Pulmonary artery endothelial cell (primary cell): ENCODE measurements at places on chromosomes 6 and 20. TPM values are rescaled to one million over a fixed set of nuclear protein-coding genes. Genes with fewer than 3 reads are reported as not detected.
A peak's percentile ranks its signal among the peaks of the same experiment; 100 is the strongest.

The RSPO3 gene
- 0.67 and 2.8 TPM in 2 replicates for total RNA-seq

DNA sequence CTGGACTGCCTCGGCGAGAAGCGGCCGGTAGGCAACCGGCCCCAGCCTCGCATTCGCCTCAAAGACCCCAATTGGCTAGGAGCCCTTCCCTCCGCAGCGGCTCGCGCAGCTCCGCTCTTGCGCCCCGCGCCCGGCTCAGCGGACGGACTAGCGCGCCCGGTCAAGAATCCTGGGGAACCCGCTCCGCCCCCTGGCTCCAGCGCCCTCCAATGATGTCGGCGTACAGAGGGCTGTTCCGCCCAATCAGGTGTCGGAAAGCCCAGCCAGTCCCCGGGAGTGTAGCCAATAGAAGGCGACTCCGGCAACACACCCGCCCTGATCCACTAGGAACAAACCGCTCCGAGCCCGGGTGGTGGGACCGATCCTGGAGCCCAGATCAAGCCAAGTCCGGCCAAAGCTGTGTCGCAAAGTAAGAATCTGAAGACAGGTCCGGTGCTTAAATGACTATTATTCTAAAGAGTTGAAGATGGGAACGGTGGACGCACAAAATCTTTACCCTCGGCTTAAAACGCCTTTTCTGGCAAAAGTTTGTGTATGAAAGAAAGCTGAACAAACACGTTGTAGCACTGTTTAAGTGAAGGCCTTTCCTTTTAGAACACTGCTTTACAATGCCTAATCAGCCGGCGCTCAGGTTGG is 132.2 kb downstream of the OGFRL1 start:
- peak; percentile 92 for DNase-seq

- no peak for DNase-seq
Measured at GRCh38 chr6:112221561-112221960, 32.8 kb downstream of the LAMA4 start.

The GJA1 gene
- total RNA-seq, result 313 and 605 TPM in 2 replicates

DNA sequence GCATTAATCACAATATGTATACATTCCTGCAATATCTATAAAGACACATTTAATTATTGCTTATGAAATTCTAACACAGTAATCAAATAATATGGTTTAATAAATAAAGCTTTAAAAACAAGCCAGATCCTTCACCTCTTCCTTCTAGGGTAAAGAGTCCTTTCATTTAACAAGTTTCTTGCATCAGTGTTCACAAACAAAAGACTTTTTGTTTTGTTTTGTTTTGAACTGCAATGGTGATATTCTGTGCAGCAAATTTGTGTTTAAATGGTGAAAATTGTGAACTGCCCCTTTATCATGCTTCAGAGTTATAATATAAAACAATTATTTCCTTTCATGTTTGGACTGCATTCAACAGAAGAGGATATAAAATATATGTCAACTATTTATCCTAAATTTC is 177.3 kb downstream of the EPHA7 start:
- DNase-seq, result no peak

DNA sequence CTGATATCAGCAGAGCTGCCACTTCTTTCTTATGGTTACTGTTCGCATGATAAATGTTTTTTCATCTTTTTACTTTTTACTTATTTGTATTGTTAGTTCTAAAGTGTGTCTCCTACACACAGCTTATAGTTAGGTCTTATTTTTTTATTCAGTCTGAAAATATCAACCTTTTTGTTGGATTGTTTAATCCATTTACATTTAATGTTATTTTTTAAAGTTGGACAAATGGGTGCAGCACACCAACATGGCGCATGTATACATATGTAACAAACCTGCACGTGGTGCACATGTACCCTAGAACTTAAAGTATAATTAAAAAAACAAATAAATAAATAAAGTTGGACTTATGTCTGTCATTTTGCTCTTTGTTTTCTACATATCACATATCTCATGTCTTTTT is 40.3 kb upstream of the FOXC1 start:
- DNase-seq, result no peak

GRCh38 chr6:70700922-70701876 is 33.5 kb downstream of the SMAP1 start:
- no peak for DNase-seq

DNA sequence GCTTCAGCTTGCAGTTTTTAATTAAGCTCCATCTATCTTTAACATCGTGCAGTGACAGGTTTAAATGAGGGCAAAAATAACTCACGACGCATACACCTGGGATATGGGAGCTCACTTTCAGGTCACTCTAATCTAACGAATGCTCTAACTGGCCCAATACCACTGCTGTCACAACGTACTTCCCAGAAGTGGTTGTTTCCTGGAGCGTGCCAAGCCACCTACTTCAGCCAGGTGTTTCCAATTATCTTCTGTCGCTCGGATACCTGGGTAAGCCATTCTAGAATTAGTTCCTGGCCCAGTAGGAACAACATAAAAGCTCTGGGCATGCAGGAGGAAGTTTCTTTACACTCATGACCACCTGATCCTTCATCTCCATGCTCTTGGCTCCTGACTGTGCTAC is 147.4 kb downstream of the FOXC1 start:
- DNase-seq, result no peak

DNA sequence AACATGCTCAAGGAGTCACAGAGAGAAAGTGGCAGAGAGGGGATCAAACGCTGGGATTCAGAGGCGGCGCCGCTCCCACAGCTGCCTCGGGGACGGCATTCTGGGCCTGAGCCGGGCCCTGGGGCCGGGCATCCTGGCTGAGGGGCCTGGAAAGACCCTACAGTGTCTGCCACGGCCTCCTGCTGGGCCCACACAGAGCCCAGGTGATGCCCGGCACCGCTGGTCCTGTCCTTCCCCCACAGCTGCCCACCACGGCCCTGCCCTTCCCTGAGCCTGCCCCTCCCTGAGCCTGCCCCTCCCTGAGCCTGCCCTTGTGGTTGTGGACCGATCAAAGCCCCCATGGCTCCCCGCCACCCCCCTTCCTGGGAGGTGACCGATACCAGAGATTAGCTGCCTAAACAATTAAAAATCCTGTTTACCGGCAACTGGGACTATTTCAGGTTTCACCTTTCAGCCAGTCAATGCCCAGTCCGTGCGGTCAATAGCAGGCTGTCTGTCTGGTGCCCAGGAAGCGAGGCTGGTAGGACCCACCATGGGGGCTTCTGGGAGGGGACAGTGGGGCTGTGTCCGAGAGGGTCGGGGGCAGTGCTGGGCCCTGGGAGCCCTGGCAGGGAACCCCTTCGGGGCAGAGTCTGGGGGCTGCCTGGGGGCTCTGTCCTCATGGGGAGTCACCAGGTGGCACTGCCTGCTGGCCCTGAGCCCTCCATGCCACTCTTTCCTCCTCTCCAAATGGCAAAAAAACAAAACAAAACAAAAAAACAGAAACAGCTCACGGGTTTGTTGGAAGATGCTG is 55.4 kb upstream of the GATA5 start:
- no peak for DNase-seq

DNA sequence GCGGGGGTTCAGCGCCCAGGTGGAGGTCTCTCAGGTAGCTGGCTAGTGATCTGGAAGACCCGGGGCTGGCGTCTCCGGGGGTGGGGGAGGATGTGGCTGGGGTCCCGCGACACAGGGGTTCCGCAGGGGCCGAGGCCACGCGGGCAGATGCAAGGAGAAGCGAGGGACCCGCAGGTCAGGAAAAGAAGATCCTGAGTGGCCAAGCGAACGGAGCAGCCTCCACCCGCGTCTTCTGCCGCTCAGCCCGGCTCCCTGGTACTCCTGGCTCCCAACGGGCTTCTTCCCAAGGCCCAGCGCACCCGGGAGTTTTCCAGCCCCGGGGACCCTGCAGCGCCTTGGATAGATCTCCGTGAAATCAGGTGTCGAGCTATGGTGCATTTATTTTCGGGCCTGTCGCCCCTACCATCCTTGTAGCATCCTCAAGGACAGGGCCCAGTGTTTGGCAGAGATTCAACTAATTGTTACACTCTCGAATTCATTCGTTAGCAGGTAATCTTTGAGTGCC is 682 bp upstream of the CHD6 start:
- DNase-seq, result no peak
